Hepatocyte (in vitro differentiated cells): ENCODE measurements at places on chromosomes 3 and 15. TPM values are rescaled to one million over a fixed set of nuclear protein-coding genes. Genes with fewer than 3 reads are reported as not detected.

DNA sequence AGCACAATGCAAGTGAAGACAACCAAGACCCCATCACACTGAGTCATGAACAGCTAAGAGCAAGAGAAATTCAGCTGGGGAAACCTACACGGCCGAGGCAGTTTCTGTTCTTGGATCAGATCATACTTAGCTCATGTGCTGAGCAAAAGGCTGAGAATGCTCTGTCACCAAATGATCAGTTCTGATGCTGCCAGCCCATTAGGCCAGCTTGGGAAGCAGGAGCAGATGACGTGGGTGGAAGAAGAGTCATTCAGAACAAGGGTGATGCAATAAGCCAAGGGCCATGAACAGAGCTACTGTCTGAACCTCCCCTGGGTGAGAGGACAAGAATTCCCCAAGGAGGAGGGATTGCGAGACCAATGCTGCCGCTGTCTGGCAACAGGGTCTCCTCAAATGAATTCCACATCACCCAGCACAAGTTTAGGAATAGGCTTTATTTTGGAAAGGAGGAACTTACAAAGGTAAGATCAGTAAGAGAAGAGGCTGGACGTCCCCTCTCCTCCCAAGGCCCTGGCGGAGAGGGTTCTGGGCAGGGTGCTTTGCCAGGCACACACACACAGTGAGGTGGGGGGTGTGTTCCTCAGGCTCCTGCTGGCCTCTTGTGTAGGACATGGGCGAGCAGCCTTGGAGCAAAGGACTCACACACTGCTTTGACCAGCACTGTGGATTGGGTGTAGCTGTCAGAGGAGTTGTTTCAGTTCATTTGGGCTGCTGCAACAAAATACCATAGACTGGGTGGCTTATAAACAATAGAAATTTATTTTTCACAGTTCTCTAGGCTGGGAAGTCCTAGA lies 65.6 kb upstream of the CTXND1 start:
- peak; percentile 35 for DNase-seq

- DNase-seq, result no peak
Measured at GRCh38 chr3:4670352-4670751, 177.2 kb downstream of the ITPR1 start.

GRCh38 chr3:11807686-11808085 lies 39.0 kb downstream of the TAMM41 start:
- DNase-seq, result peak; percentile 16

GRCh38 chr15:85832394-85832793 lies 37.7 kb upstream of the KLHL25 start:
- no peak for DNase-seq

DNA sequence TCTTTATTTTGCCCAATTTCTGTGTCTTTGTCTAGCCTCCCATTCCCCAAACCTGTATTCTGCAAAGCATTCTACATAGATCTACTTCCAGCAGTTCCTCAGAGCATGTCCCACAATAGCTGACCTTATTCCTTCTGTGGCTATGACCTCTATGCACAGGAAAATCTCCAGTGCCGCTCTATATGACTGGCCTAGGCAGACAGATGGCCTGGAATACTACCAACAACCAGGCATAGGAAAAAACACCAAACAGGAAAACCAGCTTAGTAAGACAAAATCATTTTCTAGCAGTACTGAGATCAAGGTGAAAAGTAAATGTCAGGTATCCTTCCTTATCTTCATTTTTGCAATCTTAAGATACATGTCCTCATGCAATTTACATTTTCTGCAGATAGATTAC lies 1115.0 kb downstream of the IGSF11 start:
- no peak for DNase-seq

DNA sequence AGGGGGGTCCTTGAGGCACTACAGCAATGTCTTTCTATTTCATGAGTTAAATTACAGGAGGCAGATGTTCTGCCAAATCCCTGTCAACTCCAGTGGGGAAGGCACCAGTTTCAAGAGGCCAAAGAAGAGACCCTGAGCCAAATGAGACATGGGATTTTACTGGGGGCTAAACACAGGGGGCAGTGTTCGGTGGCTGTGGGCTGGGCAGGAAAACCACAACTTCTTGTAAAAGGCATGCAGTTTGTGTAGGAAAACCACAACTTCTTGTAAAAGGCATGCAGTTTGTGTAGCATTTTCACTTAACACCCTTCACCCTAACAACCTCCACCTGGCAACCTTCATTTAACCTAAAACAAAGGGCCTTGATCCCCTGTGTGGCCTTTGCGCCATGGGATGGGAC lies 61.0 kb downstream of the POLR2M start:
- DNase-seq, result no peak

DNA sequence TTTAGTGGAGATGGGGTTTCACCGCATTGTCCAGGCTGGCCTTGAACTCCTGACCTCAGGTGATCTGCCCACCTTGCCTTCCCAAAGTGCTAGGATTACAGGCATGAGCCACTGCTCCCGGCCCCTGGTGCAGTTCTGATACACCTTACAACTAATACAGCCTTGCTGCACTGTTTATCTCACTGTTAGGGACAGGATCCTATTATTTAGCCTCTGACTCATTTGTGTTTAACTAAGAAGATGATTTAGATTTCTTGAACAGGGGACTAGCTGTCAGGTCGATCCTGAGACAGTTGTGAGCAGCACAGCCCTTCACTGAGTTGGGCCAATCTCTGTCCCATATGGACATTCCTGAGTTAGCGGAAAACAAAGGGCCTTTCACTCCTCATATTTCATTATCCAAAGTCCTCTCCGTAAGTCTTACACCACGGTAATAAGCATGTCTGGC lies 19.2 kb downstream of the GYG1 start:
- DNase-seq, result peak; percentile 23

DNA sequence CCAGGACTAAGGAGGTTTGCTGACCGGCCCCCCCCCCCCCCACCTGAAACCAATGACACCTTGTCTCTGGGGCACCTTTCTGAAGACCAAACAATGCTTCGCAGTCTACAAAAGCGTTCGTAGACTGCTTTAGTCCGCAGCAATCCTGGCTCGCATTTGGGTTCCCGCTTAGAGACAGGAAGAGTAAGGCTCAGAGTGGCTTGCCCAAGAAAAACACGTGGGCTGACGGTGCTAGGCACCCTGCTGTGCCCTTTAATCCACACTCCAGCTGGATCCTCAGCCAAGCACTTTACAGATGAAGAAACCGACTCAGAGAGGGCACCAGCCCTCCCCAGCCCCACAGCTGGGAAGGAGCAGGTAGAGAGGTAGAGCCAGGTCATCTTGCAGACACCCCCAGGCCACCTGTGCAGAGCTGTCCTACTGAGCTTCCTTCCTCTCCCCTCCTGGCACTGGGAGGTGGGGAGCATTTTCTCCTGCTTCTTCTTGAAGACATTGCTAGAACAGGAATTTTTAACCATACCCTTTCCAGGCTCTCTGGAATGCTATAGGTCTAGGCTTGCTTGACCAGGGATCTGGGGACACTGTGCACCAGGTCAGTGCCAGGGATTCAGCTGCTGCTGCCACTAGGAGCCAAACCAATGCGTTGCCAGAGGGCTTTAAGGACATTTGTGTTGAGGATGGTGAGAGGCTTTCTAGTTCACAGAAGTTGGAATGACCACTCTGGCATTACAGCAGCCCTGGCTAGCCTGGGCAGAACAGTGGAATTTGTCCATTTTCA lies 1.0 kb upstream of the KLF15 start:
- DNase-seq, result no peak

DNA sequence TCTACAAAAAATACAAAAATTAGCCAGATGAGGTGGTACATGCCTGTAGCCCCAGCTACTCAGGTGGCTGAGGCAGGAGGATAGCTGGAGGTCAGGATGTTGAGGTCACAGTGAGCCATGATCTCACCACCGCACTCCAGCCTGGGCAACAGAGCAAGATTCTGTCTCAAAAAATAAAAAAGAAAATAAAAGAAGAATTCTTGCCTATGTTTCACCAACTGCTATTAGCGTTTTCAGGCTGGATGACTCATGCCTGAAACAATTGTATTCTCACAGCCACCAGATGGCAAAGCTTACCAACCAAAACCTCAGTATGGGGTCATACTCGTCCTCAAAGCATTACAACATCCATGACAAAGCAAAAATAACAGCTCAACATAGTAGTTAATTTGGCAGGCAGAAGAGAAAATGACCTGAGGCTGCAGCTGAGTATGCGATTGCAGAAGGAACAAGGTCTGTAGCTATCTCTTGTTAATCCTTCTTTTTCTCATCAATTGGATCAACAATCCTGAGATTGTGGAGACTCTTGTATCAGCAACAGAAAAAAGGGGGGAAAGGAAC lies 52.2 kb downstream of the TP53BP1 start:
- peak; percentile 71 for DNase-seq

GRCh38 chr3:100358413-100358812 lies 23.9 kb downstream of the NIT2 start:
- no peak for DNase-seq

DNA sequence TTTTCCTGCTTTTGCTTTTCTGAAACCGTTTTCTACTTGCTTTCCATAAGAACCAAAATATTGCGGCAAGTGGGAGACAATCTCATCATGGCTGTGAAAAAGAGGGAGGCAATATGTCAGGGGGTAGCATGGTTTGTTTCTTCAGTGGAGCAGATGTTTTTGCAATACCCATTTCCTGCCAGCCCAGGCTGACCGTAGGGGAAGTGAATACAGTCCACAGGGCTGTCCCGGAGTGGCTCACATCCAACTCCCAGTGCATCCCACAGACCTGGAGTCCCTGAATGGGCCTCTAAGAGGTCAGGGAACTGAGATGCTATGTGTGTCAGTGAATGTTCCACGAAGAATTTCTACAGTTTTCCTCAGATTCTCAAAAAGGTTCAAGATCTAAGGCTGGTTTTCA lies 69.6 kb downstream of the EPHB1 start:
- DNase-seq, result no peak

- DNase-seq, result no peak
Measured at GRCh38 chr3:8421267-8421666, 80.4 kb upstream of the LMCD1 start.

GRCh38 chr15:77421370-77421700 lies 647 bp downstream of the HMG20A start:
- peak; percentile 14 for DNase-seq

DNA sequence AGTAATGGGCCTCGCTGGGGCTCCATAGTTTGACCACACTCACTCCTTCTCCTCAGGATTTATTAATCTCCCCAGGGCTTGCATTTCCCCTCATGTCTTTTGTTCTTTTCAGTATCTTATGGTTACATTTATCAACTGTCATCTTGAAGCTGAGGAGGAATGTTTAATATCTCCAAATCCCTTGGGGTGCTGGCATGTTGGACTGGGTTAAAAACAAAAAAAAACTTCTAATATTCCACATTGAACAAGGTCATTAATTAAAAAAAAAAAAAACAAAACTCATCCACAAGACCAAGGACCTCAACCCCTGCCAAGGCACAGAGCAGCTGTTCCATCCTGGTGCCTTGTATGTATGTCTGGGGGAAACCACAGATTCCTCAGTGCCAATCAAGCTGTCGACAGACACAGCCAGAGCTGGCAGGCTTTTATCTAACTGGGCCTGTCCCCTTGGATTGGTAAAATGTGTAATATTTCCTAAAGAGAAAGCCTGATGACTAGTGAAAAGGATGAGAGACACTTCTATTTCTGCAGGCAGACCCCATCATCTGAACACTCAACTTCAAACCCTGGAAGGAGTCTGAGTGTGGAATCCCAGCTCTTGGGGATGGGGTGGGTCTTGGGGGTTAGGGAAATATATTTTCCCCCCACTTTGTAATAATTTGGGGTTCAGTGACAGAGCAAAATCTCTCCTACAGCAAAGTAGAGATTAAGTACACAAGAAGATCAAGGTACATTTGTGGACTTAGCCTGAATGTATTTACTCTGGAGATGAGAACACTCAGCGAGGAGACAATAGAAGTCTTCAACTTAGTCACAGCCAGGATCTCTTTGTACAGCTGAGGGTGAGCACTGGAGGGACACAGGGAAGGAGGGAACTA lies 69.1 kb downstream of the TTC23 start:
- DNase-seq, result no peak

DNA sequence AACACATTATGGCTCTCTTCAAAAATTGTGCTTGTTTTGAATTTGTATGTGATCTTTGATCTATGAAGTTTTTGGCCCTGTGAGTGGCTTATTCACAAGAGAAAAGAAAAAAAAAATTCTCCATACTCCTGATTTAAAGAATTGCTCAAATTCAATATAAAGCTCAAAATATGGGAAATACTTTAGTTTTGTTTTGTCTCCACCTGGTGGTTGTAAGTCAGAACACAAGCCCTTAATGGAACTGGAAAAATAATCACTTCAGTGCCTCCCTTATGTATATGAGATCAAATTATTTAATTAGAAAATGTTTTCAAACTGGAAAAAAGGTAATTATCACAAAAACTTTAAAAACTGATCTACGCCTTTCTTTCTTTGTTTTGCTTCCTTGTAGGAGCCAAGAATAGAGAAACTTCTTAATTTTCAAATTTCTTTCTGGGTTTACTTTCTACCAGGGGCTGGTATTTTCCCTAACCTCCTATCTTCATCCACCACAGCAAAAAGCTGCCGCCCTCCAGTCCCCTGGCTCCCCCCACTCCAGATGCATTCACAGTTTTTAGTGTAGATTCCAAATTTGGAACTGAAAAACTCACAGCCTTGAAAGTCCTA lies 50.6 kb downstream of the SERP1 start:
- peak; percentile 58 for DNase-seq

DNA sequence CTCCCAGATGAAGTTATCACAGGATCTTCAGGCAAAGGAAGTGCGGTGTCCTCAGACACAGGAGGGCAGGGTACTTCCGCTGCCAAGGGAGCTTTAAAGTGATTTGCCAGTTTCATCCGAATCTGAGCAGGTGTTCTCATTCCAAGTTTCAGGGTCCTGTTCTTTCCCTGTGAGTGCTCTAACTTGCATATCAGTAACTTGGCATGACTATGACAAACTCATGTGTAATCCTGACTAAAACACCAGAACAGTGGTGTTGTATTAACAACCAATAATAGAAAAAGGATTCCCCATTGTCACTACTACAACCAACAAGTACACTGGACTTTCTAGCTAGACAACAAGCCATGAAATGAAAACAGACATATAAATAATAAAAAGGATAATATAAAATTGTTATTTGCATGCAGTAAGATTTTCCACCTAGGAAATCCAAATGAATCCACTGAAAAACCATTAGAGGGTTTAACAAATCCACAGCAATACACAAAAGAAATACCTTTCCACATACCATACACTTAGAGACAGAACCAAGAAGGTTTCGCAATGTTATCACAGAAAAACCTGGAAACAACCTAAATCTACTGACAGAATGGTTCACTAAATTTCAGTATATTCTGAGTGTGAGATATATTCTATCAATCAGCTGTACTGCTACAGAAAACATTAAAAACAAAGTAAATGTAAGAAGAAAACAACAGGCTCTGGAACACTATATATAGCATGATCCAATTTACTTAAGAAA lies 40.9 kb upstream of the RPL35A start:
- DNase-seq, result no peak

The C15orf62 gene
- total RNA-seq, result 0.43 and 2.6 TPM in 2 replicates

The NMD3 gene
- 52.5 and 57.2 TPM in 2 replicates for total RNA-seq

The TMCO5A gene
- not detected in 2 replicates for total RNA-seq

The SCN5A gene
- total RNA-seq, result 0.48 and 1.3 TPM in 2 replicates

The TM4SF18 gene
- total RNA-seq, result 1.7 and 3.7 TPM in 2 replicates

The ZNF280D gene
- 0.87 and 1.7 TPM in 2 replicates for total RNA-seq
